Peyer's patch (tissue), 4 donors: ENCODE measurements at places on chromosomes 5 and 9. TPM values are rescaled to one million over a fixed set of nuclear protein-coding genes. Genes with fewer than 3 reads are reported as not detected.
A peak's percentile ranks its signal among the peaks of the same experiment; 100 is the strongest.

DNA sequence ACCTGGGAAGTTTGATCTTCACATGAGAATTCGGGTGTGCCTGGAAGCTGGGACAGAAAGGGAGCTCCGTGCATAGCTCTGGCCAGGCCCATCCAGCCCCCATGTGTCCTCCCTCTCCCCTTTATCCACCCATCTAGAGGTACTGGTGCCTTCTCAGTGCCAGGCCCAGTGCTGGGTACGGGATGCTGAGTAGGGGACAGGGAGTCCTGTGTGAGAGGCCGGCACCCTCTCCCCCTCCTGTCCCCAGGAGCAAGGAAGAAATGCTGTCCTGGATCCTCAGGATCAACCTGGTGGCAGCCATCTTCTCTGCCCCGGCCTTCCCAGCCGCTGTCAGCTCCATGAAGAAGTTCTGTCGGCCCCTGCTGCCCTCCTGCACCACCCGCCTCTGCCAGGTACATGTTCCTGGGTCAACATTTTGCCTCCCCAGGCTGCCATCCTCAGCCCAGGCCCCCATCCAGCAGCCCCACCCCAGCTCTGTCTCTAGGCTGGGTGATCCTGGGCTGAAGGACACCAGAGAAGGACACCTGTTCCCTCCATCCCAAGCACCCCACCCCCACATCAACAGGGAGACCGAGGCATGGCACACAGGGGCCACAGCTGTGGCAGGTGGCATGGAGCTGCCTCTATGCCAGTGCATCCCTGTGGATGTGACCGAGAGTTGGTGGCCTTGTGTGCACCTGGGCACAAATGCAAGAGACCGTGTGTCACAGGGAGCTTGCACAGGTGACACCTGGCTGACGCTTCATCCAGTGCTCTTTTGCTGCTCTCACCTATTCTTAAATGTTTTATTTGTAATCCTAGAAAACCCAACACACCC lies 43.0 kb downstream of the PSD2 start:
- peak; percentile 18 for DNase-seq

DNA sequence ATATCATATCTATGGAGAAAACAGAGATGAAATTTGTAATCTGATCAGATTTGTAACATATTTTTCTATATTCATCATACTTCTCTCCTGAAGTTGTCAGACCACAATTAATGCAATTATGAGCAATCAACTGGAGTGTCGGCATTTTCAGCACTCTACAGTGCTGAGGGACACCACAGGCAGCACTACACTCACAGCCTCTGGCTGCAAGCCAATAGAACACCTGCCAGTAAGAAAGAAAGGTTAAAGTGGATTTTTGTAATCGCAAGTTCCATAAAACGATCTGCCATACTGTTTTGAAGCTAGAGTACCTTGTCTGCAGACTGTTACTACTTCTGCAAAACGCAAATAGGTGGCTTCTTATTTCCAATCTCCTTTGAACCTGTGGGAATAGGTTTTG lies 147.6 kb downstream of the ADAMTS6 start:
- DNase-seq: no peak

DNA sequence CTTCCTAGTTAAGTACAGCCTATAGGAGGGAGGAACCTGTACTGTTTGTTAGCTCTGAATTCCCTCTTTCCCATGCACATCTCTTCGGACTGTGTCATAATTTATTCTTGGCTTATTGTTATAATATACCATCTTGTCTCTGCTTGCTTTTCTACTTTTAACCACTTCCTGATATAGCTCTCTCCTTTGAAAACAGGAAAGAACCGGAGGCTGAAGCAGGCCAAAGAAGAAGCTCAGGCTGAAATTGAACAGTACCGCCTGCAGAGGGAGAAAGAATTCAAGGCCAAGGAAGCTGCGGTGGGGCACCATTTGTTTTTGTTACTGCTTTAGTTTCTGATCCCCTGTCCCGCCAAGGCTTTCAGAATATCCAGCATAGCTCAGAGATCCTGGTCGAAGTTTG lies 4.8 kb downstream of the ATP6V1G1 start:
- peak; percentile 76 for DNase-seq

DNA sequence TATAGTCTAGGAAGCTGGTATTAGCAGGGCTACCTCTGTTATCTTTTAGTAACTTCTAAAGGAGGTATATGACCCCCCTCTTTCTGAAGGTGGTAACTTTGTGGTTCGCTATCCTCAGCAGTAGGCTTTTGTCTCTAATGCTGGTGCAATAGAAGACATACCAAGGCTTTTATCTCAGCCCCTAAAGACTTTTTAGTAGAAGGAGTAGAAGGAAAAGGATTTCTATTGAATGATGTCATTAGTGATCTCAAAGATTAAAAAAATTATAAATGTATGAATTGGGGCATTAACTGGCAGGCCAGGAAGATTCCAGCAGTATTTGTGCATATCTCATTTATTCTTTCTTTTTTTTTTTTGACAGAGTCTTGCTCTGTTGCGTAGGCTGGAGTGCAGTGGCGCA lies 78.2 kb downstream of the RAI14 start:
- no peak for DNase-seq

DNA sequence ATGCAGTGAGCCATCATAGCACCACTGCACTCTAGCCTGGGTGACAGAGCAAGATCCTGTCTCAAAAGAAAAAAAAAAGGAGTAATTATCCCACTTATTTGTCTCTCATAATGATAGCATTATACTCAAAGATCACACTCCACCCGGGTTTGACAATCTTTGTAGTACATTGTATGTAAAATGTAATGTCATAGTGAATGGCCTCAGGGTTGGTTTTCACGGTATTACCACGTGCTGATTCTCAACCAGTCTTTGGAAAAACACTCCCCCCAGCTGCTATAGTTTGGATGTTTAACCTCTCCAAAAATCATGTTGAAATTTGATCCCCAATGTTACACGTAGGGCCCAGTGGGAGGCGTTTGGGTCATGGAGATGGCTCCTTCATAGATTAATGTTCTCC lies 402.4 kb upstream of the GRAMD2B start:
- no peak for DNase-seq

DNA sequence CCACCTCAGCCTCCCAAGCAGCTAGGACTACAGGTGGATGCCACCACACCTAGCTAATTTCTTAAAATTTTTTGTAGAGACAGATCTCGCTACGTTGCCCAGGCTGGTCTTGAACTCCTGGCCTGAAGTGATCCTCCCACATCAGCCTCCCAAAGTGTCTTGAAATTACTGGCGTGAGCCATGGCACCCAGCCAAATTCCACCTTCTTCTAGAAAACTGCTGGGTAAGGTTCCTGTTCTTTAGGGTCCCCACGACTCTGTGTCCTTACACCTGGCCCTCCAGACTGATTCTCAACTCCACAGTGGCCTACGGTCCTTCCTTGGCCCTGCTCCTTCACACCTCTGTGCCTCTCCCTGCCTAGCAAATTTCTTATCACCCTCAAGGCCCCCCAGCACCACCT lies 1.9 kb downstream of the MAPK9 start:
- no peak for DNase-seq

GRCh38 chr9:91255327-91255726 lies 106.4 kb downstream of the AUH start:
- DNase-seq: no peak

DNA sequence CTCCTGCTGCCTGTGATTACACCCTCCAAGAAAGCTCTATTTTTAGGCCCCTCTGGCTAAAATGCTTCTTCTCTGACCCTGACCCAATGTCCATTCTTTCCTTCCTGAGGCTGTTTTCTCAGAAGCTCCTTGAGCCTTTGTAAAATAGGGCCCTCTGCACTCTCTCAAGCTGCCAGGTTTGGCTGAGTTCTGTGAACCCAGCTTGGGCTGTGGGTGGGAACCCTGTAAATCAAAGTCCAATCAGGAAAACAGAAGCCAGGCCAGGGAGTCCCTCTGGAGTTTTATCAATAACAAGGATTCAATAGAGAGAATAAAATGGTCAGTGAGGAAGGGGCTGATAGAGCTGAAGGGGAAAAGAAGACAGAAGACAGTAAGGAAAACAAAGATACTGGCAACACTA lies 43.7 kb upstream of the ERCC6L2 start:
- no peak for DNase-seq

GRCh38 chr5:7578071-7578470 lies 182.1 kb downstream of the ADCY2 start:
- no peak for DNase-seq

DNA sequence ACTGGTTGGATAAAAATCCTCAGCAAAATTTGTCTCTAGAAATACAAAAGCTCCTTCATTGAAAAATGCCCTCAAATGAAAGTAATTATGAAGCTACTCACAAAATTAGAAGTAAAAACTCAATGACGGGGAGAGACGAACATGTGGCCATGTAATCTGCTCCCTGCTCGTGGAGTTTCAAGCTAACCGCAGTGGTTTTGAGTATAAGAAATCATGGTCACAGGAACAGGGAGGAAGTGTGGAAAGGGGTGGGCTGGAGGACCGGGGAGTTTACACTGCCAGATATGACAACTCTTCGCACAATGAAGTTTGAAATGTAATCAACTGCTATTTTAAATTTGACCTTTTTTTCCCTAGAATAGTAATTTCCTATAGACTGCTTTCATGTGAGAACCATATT lies 765.4 kb upstream of the DMAC1 start:
- DNase-seq: no peak

DNA sequence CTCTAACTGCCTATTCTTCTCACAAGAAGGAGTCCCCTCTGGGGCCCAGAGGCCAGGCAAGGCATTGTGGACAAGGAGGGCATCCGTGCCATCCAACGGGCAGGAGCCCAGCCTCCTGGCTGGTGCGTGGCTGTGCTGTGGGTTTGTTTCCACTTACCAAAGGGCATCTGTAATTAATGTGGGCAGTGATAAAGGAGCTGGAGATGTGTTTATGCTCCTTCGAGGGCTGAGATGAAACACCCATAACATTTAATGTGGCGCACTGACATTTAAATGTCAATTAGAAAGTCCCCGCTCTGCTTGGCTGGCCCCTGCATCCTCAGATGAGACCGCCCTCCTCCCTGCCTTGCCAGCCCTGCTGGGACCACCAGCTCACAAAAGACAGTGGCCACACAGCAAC lies 57.1 kb downstream of the KCNIP1 start:
- DNase-seq: no peak

GRCh38 chr5:159638954-159639559 lies 277.2 kb upstream of the ADRA1B start:
- DNase-seq: no peak

- no peak for DNase-seq
Measured at GRCh38 chr5:58628626-58629025, 45.8 kb downstream of the RAB3C start.

- no peak for DNase-seq
Measured at GRCh38 chr5:34519489-34520220, 136.5 kb upstream of the RAI14 start.

- DNase-seq: no peak
Measured at GRCh38 chr9:6942406-6942805, 184.6 kb downstream of the KDM4C start.

DNA sequence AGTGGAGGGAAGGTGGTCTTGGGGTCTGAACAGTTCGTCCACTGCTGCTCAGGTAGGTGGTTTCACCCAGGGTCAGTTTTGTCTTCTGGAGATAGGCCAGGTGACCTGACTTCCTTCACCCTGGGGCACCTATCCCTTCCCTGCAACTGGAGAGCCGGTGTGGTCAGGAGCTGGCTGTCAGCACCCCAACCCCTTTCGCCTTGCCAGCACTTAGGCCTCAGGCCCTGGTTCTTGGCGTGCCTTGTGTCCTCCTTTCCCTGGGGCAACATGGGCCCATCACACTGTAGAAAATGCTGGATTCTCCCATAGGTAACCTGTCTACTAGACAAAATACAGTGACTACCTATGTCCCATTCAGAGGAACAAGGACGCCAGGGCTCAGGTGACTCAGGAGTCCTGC lies 13.1 kb downstream of the PROP1 start:
- no peak for DNase-seq

GRCh38 chr5:149118463-149118862 lies 22.8 kb upstream of the ABLIM3 start:
- no peak for DNase-seq

- no peak for DNase-seq
Measured at GRCh38 chr5:154406231-154406630, 39.6 kb upstream of the SAP30L start.

DNA sequence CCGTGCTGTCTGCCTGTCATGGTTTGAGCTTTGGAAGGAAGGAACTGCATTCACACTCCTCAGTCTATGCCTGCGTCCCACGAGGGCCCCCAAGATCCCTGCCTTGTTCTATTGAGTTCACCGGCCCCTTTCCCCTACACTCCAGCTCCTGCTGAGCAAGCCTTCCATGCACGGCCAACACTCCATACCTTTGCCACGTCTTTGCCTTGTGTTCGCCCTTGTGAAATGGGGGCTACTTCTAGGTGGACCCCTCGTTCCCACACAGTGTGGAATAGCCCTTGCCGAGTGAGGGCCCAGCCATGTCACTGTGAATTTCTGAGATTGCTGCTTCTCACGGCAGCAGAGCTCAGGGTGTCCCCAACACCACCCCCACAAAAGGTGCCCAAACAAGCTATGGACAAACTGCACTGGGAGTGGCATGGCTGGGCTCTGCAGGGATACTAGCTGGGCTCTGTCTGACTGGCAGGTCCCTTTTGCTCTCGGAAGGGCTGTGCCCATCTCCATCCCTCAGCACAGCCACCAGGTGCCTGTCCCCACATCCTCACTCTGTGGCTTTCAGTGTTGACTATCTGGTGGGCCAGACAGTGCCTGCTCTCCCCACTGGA lies 67.9 kb upstream of the ADAMTS2 start:
- no peak for DNase-seq

GRCh38 chr9:36870960-36871359 lies 163.1 kb downstream of the PAX5 start:
- peak; percentile 39 for DNase-seq

GRCh38 chr9:133050142-133050541 lies 11.6 kb upstream of the CEL start:
- no peak for DNase-seq

DNA sequence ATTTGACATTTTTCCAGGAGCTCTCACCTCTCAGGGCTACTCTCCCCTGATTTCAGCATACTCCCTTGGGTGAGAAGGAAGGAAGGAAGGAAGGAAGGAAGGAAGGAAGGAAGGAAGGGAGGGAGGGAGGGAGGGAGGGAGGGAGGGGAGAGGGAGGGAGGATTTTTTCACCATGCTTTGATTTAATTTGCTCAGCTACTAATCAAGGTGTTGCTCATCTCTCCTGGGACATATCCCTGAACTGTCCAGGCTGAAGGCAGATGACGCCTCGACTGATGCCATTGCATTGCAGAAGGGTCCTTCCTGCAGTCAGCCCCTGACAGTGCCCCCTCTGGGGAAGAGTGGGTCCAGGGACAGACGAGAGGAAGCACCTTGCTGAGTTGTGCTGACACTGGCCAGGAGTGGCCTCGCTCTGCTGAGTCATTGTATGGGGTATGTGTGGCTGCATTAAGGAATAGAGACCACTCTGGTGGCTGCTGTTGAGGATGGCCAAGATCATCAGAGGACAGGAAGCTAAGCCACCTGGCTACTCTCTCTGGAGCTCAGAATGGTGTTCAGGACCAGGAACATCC lies 43.6 kb upstream of the CRB2 start:
- DNase-seq: no peak

FBXL7 gene
- 7.2 TPM for total RNA-seq

FGD3 gene
- 9.9 TPM for total RNA-seq

ADAMTS12 gene
- total RNA-seq: 0.53 TPM

LAMC3 gene
- total RNA-seq: 1.6 TPM

ADAMTS13 gene
- total RNA-seq: 6.6 TPM

DHFR gene
- 27.6 TPM for total RNA-seq

SPATA31A3 gene
- not detected for total RNA-seq

STK32A gene
- total RNA-seq: 0.18 TPM
